ENCODE measurements at places on chromosomes 3 and 15.

GRCh38 chr3:162138509-162138908 lies 641.9 kb downstream of the OTOL1 start:
- no peak for DNase-seq

DNA sequence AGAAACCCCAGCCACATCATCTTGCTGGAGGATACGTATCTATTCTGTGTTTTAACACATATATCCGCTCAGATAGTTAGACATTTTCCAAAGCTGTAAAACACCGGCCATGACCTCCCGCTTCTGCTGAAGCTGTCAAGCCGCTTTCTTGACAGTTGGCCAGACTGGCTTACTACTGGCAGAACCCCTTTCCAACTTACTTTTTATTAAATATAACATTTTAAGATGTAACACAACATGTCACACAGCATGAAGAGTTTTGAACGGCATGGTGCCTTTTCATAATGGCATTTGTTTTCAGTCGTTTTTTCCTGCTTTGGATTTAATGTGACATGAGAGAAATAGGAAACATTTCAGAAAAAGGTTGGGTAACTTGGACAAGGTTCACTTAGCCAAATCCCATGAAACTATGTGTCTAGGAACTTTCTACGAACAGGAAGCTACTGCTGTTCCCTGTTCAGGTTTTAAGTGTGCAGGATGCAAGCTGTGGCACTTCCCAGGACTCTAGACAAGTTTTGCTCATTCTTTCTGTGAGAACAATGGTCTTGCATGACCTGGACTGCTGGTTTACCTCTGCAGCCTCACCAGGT lies 281.4 kb downstream of the THSD4 start:
- DNase-seq: no peak

DNA sequence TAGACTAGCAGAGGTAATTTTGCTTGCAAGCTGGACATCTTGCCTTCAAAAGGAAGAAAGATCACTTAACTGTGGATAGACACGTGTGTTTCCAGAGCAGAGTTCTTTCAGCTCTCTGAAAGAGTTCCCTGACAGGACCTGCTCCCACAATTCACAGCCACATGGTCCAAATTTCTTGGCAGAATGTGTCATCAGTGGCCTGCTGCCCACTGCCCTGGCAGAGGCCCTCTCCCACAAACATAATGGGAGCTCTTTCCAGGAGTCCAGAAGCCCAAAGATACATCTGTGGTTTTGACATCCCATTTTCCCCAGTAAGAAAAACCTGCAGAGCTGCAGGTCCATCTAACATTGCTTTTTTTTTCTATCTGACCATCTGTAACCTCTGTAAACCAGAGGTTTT lies 48.3 kb downstream of the SERPINI1 start:
- DNase-seq: no peak

- no peak for DNase-seq
Measured at GRCh38 chr15:63858881-63859280, 25.1 kb upstream of the HERC1 start.

DNA sequence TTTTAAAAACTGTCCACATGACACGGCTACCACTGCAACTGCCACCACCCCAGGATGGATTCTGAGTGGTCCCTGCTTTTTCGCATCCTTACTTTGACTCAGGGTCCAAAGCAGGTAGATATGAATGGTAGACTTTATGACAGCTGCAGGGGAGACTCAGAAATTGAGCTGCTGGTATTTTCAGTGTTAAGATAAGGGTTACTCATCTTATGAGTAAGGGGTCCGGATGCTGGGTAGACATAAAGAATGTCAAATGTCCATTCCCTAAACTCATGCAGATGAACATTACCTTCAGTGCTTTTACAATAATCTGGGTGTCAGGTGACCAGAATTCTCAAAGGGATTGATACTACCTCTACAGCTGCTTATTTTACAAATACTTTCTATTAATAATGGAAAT lies 25.9 kb upstream of the BBX start:
- DNase-seq: no peak

- DNase-seq: no peak
Measured at GRCh38 chr3:143928056-143928455, 43.6 kb upstream of the DIPK2A start.

All from 8988T (cell line).